ENCODE measurements at places on chromosomes 1 and 21.
A peak's percentile ranks its signal among the peaks of the same experiment; 100 is the strongest.

DNA sequence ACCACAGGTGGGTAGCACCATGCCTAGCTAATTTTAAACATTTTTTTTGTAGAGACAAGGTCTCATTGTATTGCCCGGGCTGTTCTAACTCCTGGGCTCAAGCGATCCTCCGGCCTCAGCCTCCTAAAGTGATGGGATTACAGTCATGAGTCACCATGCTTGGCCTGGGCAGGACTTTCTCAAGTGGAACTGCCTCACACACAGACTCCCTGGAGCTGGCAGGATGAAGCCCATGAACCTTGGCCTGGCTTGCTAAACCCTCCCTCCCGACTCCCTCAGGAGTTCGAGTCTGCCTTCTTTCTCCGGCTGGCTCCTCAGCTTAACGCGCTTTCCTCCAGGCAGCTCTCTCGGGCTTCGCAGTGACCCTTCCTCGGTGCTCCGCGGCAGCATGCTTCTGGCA lies 7.7 kb upstream of the ECE1 start:
- H3K27ac ChIP-seq: no peak overlapping the region
- H3K36me3 ChIP-seq: no peaks in the 10 kb centered on the region
- no peak overlapping the region for H3K4me3 ChIP-seq
- H3K27me3 ChIP-seq: no peaks in the 10 kb centered on the region
- no peak for DNase-seq

DNA sequence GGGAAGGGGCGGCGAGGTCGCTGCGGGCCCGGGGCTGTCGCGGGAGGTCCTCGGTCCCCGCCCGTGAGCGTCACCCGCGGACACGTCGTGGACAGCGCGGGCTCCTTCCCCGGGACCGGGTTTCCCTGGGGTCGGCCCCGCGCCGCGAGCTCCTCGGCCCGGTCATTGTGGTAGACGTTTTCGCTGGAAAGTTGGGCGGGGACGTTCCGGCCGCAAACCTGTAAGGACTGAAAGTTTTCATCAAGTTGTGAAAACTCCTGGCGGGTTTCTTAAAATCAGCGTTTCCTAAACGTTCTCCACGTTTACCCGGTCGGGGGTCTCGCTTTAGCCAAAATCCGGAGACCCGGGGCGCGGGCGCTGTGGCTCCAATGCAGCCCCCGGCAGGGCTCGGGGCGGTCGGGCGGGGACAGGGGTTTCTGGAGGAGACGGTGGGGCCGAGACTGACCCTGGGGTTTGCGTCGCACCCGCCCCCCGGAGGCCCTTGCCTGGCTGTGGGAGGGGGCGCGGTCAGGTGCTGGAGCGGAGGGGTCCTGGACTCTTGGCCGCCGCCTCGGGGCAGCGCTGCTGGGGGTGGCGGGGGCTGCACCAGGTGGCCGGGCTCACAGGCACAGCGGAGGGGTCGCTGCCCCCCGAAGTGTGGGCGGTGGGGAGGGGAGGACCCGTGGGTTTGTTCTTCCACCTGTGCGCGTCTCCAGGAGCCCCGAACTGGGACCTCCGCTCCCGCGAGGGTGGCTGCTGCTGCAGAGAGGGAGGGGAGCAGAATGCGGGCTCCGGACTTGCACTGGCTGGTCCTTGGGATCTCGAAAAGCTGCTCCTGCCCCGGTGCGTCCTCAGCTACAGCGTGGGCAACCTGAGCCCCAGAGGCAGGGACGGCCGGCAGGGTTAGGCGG lies 827 bp downstream of the PRKCZ start:
- peaks cover 3% of the 10 kb centered on the region for H3K27me3 ChIP-seq
- H3K36me3 ChIP-seq: no peaks in the 10 kb centered on the region
- H3K4me1 ChIP-seq: peaks cover 12% of the 10 kb centered on the region
- peak overlapping the region; percentile 81 for H3K27ac ChIP-seq

DNA sequence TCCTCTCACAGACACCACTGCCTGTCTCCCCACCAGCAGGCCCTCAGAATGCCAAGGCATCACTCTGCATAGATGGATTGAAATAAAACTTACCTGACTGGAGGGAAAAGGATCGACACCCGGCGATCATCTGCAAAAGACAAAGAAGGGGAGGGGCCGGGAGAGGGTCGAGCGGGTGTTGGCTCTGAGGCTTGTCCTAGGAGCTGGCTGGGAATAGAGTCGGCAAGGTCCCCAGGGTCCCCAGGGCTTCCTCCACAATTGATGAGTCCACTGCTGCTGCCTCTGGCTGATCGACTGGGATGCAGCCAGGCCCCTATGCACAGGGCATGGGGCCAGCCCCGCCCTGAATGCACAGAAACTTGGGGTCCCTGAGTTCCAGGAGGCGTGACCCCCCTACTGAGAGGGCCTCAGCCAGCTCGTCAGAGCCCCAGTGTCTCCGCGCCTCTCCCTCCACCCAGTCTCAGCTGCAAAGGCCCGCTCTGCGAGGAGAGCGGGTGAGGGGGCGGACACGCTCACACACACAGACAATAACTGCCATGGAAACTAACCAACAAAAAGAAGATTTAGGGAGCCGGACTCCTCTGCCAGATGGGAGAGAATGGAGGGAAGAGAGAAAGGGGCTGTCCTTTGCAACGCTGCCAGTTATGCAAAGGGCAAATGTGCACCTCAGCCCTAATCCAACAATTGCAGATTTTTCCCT lies at the start of gene KLHDC8A:
KLHDC8A (minus strand) TSS at position 483 of the 700 bp plus-strand sequence. CDS start 13,318 bp downstream, outside the sequence.
- H3K36me3 ChIP-seq: no peaks in the 10 kb centered on the region
- H3K4me3 ChIP-seq: no peak within 1 kb of the TSS
- no peak within 1 kb of the TSS for H3K27ac ChIP-seq
- no peaks in the 10 kb centered on the region for H3K4me1 ChIP-seq
- peaks cover 20% of the 10 kb centered on the region for H3K27me3 ChIP-seq

DNA sequence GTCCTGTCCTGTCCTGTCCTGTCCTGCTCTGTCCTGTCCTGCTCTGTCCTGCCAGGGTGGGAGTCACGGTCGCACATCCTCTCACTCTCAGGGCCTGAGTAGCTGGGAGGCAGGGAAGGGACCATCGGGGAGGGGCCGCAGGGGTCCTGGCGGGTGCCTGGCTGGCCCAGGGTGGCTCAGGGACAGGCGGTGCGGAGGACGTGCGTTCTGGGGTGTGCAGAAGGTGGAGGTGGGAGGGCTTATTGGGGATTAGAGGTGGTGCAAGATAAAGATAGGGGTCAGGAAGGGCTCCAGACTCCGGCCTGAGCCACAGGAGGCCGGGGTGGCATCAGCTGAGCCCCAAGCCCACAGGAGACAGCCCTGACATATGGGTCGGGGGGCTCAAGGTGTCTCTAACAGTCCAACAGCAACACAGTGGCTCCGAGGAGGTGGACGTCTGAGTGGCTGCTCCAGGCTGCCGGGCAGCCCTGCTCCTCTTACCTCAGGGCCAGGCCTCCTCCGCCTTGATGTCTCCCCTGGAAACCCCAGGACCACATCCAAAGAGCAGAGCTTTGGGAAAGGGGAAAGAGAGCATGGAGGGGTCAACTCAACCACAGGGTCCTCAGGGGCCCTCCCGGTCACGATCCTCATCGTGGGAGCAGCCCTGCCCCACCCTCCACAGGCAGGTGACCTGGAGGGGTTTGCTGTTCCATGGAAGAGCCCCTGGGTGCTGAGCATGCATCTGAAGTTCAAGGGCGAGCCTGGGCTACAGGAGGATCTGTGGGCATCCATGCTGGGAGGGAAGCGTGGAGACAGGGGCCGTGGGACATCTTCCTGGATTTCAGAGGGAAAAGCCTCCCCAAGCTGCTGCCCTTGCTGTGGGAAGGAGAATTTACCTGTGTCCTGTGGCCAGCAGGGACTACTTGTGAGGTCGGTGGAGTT lies 39.6 kb upstream of the ADARB1 start:
- peaks cover 21% of the 10 kb centered on the region for H3K4me1 ChIP-seq
- peak overlapping the region; percentile 72 for H3K27ac ChIP-seq
- H3K27me3 ChIP-seq: no peaks in the 10 kb centered on the region
- peak; percentile 49 for DNase-seq

- peaks cover 3% of the 10 kb centered on the region for H3K4me1 ChIP-seq
- H3K27ac ChIP-seq: no peak overlapping the region
- H3K27me3 ChIP-seq: no peaks in the 10 kb centered on the region
- no peak overlapping the region for H3K4me3 ChIP-seq
These were observed 17.4 kb upstream of the TRIM63 start for GRCh38 chr1:26084844-26085243.

GRCh38 chr21:14900058-14900457 lies 164.7 kb downstream of the NRIP1 start:
- no peak for DNase-seq
- no peak overlapping the region for H3K27ac ChIP-seq
- H3K36me3 ChIP-seq: no peaks in the 10 kb centered on the region
- no peaks in the 10 kb centered on the region for H3K27me3 ChIP-seq

DNA sequence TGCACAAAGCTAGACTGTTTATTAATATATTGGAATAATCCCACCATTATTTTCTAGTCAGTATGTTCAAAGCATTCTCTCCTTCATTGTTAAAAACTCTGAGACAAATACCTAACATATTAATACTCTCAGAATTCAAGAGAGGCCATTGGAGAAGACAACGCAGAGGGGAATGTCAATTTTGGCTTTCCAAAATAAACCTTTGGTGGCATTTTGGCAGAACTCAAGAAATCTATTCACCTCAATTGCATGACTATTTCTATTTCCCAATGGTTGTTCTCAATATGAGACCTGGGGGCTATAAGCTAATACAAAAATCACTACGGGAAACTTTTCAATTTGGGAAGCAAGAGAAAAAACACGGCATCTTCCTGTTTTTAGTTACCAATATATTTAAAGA lies 58.5 kb downstream of the RUSC1 start:
- no peaks in the 10 kb centered on the region for H3K27me3 ChIP-seq
- no peak for DNase-seq

GRCh38 chr1:202967684-202968281 lies 726 bp upstream of the CYB5R1 start:
- peaks cover 24% of the 10 kb centered on the region for H3K36me3 ChIP-seq
- peak overlapping the region; percentile 92 for H3K4me3 ChIP-seq
- peak overlapping the region; percentile 87 for H3K27ac ChIP-seq
- DNase-seq: no peak

DNA sequence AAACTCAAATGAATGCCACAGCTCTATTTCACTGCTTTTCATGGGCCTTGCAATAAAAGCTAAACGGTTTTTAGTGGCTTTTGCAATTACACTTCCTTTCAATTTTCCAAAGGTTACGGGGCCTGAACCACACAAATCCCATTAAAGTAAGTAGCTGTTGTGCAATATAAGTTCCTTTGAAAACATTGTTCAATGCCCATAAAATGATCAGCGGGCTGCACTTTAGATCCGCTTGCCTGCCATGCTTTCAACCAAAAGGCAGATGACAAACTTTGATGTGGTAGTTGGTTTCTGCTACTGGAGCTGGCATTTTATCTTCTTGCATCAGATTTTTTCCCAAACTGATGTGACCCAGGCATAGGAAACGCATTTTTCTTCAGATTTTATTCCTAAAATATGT lies 50.2 kb downstream of the PRRX1 start:
- no peak overlapping the region for H3K27ac ChIP-seq
- DNase-seq: no peak
- H3K4me3 ChIP-seq: no peak overlapping the region
- H3K36me3 ChIP-seq: no peaks in the 10 kb centered on the region
- no peaks in the 10 kb centered on the region for H3K27me3 ChIP-seq

- DNase-seq: no peak
- H3K36me3 ChIP-seq: no peaks in the 10 kb centered on the region
These were observed 146.9 kb downstream of the MIS18A start for GRCh38 chr21:32131960-32132359.

GRCh38 chr1:5914676-5915365 lies 77.4 kb downstream of the NPHP4 start:
- no peaks in the 10 kb centered on the region for H3K27me3 ChIP-seq
- no peak overlapping the region for H3K4me3 ChIP-seq
- DNase-seq: no peak
- H3K36me3 ChIP-seq: no peaks in the 10 kb centered on the region
- H3K27ac ChIP-seq: no peak overlapping the region
